ENCODE measurements at places on chromosomes 1 and 21.

GRCh38 chr1:199226163-199226562, 587.3 kb downstream of the PTPRC start:
- DNase-seq = no peak

DNA sequence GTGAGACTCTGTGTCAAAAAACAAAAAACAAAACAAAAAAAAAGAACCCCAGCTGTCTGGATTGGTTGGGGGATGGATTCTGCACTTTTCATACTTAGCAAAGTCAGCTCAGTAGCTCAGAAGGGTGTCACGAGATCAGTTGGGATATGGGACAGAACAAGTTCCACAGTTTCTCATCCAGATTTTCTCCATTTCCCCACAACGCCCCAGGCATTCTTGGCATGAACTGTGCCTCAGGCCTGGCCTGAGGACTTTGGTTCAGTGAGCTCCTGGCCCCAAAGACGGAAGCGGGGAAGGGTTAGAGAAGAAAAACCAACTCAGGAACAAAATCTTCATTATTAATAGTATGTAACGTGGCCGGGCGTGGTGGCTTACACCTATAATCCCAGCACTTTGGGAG, 1.9 kb downstream of the AKR7A2 start:
- no peak for DNase-seq

- DNase-seq = peak; percentile 17
Measured at GRCh38 chr1:185008838-185009237, 34.5 kb upstream of the NIBAN1 start.

DNA sequence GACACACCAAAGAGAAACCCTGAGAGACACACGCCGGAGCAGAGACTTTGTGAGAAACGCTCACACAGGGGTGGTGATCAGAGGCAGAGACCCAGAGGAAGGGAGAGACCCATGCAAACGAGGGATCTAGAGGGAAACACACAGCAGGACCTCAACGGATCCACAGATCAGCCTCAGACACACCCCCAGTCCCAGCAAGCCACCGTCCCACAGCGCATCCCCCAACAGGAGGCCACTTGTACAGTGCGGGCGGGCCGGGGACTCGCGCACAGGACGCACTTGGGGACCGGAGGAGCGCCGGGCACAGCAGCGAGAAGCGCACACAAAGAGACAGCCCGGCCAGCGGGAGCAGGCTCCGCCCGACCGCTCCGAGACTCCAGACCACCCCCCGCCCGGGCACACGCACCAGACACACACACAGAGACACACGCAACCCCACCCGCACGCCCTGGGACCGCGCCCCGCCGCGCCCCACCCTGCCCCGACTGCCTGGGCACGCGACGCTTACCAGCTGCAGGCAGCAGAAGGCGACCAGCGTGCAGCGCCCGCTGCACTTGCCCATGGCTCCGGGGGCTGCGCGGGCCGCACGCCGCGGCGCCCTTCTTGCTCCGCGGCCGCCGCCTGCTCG, 587 bp downstream of the NKAIN1 start:
- DNase-seq = no peak
